Activated T-cell treated with anti-CD3 and anti-CD28 coated beads for 48 hours (primary cell): ENCODE measurements at places on chromosomes 11 and 22.

GRCh38 chr11:128304116-128304515 is 283.2 kb downstream of the ETS1 start:
- DNase-seq, result no peak

GRCh38 chr22:46272762-46273431 is 5.1 kb downstream of the TTC38 start:
- DNase-seq, result no peak

GRCh38 chr11:110298301-110298765 is 1.9 kb upstream of the RDX start:
- DNase-seq, result no peak

GRCh38 chr11:82976786-82977185 is 75.2 kb downstream of the DDIAS start:
- no peak for DNase-seq

- DNase-seq, result no peak
These were observed 29.7 kb downstream of the CD44 start for GRCh38 chr11:35168671-35169070.

GRCh38 chr11:66312549-66313320 is 4.1 kb downstream of the CD248 start:
- peak; percentile 90 for DNase-seq

- no peak for DNase-seq
These were observed 61.8 kb downstream of the FBLN1 start for GRCh38 chr22:45564349-45565030.

DNA sequence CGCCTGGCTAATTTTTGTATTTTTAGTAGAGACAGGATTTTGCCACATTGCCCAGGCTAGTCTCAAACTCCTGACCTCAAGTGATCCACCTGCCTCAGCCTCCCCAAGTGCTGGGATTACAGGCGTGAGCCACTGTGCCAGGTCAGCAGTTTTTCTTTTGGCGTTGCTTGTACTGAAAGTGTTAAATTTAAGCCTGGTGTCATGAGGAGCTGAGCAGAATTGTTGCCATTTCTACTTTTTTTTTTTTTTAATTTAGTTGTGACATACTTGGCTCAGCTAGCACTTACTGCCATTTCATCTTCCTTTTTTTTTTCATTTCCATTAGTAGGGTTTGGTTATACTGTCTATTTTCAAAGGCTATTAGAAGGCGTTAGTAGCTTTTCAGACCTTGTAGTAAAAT is 10.7 kb downstream of the TAB1 start:
- DNase-seq, result no peak

GRCh38 chr22:28314959-28315358 is 364.7 kb downstream of the TTC28 start:
- DNase-seq, result no peak

DNA sequence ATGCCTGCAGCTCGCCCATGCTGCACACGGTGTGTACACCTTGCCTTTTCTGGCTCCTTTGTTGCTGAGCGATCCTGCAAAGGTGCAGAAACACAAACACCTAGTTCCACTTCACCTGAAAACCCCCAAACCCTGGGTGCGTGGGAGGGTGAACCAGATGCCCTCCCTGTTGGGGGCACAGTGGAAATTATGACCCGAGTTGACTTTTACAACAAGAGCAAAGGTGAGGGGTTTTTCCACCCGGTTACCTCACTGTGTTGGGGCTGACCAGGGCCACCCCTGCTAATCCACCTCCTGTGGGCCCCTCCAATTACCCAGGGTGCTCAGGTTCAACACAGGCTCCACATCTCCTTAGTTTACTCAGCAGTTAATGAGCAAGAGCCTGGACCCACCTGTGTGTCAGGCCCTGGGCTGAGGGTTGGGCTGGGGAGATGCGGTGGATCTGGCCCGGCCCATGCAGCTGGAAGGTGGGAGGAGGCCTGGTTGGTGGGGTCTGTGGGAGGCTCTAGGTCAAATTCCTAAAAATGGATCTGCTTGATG is 42.1 kb downstream of the LRRC32 start:
- DNase-seq, result peak; percentile 21

- no peak for DNase-seq
These were observed 55.7 kb downstream of the FAM168A start for GRCh38 chr11:73542175-73542574.

GRCh38 chr11:89495951-89496350 is 4.8 kb upstream of the NOX4 start:
- no peak for DNase-seq

DNA sequence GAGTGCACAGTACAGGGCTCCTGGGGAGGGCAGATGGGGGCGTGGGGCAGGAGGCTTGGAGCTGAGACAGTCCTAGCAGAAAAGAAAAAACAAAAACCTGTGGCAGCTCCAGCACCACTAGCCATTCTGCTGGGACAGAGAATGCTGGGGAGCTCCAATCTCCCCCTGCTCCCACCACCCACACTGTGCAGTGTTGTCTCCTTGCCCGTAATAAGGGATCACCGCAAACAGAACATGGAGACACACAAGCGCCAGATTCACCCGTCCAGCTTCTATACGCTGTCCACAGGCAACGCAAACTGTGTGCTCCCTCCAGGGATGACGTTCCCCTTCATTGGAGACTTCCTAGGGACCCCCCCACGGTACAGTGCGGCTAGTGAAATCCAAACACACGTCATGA is 31.4 kb downstream of the OPCML start:
- DNase-seq, result no peak

DNA sequence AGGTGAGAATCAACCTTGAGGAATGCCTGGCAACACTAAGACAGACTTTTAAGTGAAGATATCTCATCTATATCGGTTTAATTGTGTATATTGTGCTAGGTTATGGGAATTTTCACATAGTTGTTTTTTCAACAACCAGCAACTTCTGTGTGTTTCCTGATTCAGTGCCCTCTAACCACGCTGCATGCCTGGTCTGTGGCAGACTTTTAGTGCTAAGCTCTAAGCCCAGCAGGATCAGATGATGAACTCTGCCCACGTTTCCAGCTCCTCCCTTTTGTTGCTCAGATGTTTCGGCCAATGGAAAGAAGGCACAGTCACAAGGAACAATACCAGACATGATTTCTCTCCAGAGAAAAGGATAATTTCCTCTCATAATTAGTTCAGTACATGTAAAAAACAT is 1.4 kb upstream of the VWA5A start:
- no peak for DNase-seq

DNA sequence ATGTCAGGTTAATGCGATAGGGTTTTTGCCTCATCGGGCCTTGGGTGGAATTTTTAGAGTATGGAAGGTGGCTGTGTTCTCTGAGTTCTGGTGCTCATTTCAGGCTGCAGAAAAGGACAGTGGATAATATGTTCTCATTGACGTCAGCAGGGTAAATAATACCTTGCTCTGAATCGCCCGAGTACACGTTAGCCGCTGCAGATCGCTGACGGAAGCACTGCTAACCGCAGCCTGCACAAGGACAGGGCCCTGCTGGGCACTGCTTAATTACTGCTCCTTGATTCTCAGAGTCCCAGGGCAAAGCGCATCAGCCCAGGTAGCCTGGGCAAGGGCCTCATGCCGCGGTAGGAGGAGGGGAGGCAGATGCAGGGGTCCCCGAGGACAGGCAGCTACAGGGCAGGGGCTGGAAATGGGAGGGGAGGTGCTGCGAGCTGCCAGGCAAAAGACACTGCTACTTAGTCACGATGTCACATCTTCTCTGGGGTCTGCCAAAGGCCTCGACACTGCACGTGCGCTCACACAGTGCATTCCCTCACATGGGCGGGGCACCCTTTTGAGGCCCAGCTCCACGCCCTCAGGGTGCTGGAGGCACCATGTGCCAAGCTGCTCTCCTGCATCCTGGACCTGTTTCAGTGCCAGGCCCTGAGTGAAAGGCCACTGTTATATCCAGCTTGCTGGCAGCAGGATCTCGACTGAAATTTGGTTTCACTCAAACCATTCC is 35.2 kb downstream of the PPP2R1B start:
- DNase-seq, result no peak

- DNase-seq, result peak; percentile 67
These were observed 5.0 kb downstream of the DGKZ start for GRCh38 chr11:46352063-46352841.

GRCh38 chr11:106160494-106160893 is 83.0 kb downstream of the AASDHPPT start:
- DNase-seq, result no peak

DNA sequence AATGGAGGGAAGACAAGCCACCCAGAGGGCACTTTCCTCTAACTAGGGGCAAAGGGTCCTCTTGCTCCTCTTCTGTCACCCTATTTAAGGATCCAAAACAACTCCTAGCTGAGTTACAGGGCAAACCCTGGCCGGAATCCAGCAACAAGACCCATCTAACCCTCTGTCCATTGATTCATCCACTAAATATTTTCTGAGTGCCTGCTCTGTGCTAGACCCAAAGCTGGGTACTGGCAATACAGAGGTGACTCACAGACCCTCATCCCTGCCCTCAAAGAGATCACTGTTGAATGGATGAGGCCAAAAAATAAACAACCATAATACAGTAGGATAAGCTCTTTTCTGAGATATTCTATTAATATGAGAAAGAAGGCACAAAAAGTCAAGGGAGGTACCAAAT is 4.3 kb upstream of the GALNT18 start:
- no peak for DNase-seq

- no peak for DNase-seq
These were observed 178.5 kb downstream of the ARHGAP42 start for GRCh38 chr11:100865443-100866065.

DNA sequence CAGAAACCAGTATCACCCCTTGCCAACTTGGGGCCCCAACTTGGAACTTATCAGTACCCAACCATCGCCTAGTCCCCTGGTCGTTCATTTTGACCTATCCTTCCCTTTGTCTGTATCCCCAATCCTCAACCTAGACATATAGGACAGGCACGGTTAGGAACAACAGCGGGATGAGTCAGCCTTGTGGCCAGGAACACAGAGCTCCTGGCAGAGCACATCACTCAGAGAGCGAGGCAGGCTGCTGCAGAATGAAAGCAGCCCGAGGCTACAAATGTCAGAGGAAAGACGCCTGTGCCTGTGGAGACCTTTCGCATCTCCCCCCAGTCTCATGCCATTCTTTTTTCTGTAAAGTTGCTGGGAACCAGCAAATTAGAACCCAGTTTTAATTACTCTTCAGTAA is 14.6 kb downstream of the DKK3 start:
- no peak for DNase-seq

- DNase-seq, result no peak
These were observed 14.1 kb downstream of the TNKS1BP1 start for GRCh38 chr11:57310630-57311086.

- no peak for DNase-seq
These were observed 4.9 kb downstream of the MRGPRX1 start for GRCh38 chr11:18934195-18934814.

DNA sequence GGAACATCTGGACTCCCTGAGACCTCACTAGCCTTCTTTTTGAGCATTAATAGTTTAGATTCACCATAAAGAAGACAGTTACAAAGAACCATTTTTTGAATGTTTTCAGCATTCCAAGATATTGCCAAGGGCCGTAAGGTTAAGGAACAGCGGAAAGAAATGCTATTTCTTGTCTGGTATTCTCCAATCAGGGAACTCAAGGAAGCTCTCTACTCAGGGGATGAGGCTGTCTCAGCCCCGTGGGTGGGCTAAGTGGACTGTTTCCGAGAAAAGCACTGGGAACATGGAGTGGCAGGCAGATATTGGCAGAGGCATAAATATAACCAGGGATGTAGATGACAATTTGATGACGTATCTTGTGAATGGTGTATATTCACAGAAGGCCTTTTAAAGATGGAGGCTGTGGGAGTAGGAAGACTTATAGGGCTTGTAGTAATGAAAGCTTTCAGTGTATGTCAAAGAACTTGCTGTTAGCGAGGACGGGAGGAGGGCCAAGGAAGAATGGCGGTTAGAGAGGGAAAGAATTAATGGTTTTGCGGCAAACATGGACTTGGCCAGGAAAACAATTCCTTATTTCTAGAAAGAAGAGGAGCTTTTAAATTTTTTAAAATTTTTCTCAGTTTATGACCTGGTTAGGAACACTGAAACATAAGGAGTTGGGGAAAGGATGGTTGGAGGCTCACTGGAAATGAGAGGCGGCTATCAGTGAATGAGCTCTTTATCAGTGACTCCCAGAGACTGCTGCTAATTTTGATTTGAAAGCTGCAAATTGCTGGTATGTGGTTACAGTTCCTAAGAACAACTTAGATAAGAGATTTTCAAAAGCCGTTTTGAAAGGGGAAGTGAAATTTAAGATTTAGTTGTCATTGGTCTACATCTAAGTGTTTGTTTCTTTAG is 64.6 kb downstream of the ST3GAL4 start:
- DNase-seq, result no peak

GRCh38 chr11:35040221-35040942 is 98.6 kb upstream of the CD44 start:
- DNase-seq, result peak; percentile 29

GRCh38 chr11:84714316-84714780 is 912.8 kb downstream of the DLG2 start:
- no peak for DNase-seq

DNA sequence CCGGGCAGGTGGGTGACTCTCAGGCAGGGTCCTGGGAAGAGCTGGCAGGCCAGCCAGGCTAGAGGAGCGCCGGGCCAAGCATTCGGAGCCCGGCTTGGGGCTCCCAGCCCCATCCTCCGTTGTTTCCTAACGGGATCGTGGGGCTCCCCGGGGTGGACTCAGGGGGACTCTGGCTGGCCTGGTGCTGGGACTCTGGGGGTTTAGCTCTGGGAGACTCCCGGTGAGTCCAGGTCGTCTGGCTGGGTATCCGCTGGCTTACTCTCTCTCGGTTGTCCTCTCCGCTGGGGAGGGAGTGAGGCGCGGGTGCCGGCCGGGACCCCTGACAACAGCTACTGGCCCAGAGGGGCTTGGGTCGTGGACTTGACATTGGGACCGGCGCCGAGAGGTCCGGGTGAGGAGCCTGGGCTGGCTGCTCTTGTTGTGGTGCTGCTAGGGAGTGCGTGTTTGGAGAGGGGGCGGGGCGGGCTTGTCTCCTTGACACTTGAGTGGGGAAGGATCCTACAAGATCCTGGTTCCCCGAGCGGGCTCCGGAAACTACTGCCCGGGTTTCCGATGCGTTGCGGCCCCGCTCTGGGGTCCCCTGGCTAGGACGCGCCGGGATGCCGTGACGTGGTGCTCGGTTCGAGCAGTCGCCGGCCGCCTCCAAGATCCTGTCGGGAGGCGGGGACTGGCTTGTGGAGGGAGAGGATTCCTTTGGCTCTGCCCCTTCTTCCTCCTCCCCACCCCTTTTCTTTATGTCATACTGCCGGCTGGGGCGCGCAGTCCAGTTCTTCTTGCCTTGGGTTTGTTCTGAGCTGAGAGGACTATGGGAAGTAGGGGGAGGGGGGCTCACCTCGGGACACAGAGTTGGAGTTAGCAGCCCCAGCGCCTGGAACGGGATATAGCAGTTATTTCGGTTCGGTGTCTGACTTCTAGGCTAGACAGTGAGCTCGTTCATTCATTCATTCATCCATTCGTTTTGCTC is 585 bp downstream of the EMSY start:
- DNase-seq, result peak; percentile 50

GRCh38 chr11:112794331-112794846 is 166.8 kb upstream of the NCAM1 start:
- no peak for DNase-seq

DNA sequence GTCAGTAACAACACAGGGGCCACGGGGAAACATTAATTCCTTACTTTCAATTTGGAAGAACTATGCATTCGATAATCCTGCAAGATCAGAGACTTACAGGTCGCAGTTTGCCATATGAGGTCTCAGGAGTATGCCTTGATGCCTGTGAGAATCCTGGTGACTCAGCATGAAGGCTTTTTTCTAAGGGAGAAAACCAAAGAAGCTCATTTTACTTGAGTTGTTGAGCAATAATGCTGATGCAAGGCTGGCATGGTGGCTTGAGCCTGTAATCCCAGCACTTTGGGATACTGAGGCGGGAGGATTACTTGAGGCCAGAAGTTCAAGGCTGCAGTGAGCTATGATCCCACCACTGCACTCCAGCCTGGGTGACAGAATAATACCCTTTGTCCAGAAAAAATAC is 26.6 kb downstream of the ATG16L2 start:
- DNase-seq, result no peak
